ENCODE measurements at places on chromosomes 13 and 19.

GRCh38 chr13:59492030-59492636, 671.6 kb downstream of the DIAPH3 start:
- DNase-seq: no peak

GRCh38 chr19:11479898-11480714, 740 bp downstream of the ELAVL3 start:
- DNase-seq: no peak

DNA sequence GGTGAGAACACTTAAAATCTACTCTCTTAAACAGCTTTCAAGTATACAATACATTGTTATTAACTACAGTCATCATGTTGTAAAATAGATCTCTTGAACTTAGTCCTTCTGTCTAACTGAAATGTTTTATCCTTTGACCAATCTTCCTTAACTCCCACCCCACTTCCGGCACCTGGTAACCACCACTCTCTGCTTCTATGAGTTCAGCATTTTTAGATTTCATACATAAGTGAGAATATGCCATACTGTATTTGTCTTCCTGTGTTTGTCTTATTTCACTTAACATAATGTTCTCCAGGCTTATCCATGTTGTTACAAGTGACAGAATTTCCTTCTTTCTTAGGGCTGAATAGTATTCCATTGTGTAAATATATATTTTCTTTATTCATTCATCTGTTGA, 144.1 kb upstream of the TRPC4 start:
- DNase-seq: no peak

- no peak for DNase-seq
These were observed 78.6 kb downstream of the ABCC4 start for GRCh38 chr13:95222733-95223018.

- DNase-seq: no peak
These were observed 62.2 kb upstream of the MYCBP2 start for GRCh38 chr13:77388944-77389624.

GRCh38 chr19:13256918-13257317, 106.7 kb downstream of the IER2 start:
- DNase-seq: no peak

DNA sequence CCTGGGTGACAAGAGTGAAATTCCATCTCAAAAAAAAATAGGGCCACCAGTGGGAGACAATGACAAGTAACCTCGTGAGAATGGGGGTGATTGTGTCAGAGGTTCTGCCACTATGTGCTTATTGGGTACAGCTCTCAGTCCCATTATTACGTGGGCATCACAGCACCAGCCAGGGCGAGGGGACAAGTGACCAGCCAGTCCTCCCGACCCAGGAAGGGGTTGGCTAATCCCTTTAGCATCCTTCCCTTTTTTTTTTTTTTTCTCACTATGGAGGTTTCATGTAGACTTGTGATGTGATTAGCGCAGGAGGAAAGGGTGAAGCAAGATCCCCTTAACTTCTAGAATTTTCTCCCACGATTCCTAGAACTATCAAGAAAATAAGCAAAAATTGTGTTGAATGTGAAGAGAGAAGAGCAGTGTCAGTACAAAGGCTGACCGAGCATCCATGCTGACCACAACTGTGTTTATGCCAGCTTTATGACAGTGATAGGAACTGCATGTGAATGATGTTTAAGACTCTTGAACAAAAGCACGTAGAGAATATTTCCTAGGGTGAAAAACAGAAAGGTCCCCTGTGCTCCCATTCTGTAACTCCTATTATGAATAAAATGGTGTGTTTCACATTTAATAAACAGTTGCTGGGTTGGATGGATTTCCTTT, 50.0 kb downstream of the ALOX5AP start:
- DNase-seq: no peak
